NCI-H1436 treated with DMSO at 0.1 percent for 48 hours (cell line): ENCODE measurements at places on chromosomes 4 and X.

- DNase-seq = no peak
Observed at GRCh38 chr4:145815626-145816025, 123.0 kb downstream of the ZNF827 start.

GRCh38 chr4:15756361-15756861, 21.7 kb upstream of the CD38 start:
- DNase-seq = no peak

DNA sequence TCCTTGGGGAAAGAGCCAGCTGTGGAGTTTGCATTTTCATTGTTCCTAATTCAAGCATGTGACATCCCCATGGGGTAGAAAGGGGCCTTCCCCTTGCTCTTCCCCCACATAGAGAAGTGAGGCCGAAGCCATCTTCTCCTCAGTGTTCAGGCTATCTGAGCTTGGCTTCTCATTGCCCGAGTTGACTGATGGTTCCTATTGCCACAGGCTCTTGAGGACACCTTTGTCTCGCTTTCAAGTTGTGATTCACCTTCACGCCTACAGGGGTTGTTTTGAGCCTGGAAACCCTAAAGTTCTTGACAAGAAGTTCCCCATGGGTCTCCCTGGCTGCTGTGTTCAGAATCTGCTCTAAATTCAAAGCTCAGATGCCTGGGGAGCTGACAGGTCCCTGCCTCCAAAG, 25.0 kb downstream of the CCNQ start:
- DNase-seq = no peak

DNA sequence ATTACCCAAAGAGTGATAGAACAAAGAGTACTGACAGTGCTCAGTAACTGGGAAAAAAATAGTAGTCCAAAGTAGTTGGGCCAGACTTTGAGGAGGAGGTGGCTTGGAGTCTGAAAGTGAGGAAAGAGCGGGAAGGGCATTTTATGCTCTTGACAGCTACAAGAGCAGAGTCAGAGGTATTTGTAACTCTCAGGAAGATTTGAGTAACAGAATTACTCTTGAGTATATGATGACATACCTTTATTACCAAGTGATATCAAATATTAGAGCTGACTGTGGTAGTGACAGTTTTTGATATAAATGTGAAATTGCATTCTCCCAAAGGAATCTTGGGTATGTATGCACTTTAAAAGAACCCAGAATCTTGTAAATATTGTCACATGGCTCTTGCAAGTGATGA, 2.2 kb downstream of the SLAIN2 start:
- no peak for DNase-seq
